ENCODE measurements at places on chromosomes 1 and 21.

GRCh38 chr1:34907487-34908090, 21.9 kb downstream of the DLGAP3 start:
- no peak overlapping the region for H3K4me3 ChIP-seq
- no peak overlapping the region for H3K27ac ChIP-seq
- no peaks in the 10 kb centered on the region for H3K4me1 ChIP-seq
- no peak for DNase-seq
- H3K27me3 ChIP-seq, result peaks cover 26% of the 10 kb centered on the region

GRCh38 chr21:44510508-44511218, 29.3 kb downstream of the KRTAP10-1 start:
- no peaks in the 10 kb centered on the region for H3K27me3 ChIP-seq

- no peak overlapping the region for H3K4me3 ChIP-seq
- H3K4me1 ChIP-seq, result no peaks in the 10 kb centered on the region
- no peaks in the 10 kb centered on the region for H3K27me3 ChIP-seq
- no peak for DNase-seq
- H3K36me3 ChIP-seq, result no peaks in the 10 kb centered on the region
- no peak overlapping the region for H3K27ac ChIP-seq
Measured at GRCh38 chr1:224959115-224959514, 29.6 kb downstream of the DNAH14 start.

- no peaks in the 10 kb centered on the region for H3K36me3 ChIP-seq
- H3K27me3 ChIP-seq, result peaks cover 71% of the 10 kb centered on the region
- DNase-seq, result peak; percentile 26
- H3K27ac ChIP-seq, result no peak overlapping the region
Measured at GRCh38 chr1:245153552-245154428, 995 bp upstream of the KIF26B start.

GRCh38 chr21:38490411-38491020, 7.8 kb downstream of the ERG start:
- no peak overlapping the region for H3K27ac ChIP-seq

DNA sequence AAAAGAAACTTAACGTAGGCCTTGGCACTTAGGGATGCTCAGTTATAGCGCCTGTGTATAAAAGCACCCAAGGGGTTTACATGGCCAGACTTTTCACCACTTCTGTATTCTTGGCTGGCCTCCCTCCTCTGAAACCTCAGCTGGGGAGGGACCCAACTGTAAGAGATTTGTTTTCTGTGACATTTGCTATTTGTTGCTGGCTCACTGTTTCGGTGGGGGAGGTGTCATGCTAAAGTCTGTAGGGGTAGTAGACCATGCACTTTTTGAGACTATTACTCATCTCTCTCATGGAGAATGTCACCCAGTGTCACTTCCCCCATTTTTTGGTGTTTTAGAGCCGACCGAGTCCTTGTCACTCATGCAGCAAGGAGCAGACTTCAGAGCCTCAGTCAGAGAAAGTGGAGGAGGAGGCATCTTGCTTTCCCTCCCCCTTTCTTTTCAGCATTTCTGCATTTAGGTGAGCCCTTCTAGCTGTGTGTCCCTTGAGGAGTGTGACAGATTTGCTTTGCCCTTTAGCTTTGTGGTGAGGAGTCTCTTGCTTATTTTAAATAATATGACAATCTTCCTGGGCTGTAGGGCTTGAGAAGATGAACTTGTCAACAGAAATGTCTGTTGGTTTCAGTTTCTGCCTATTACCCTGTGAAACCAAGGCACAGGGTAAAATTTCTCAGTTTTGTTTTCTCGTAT, 160.1 kb downstream of the FASLG start:
- peaks cover 22% of the 10 kb centered on the region for H3K4me1 ChIP-seq
- peak; percentile 51 for DNase-seq
- no peak overlapping the region for H3K27ac ChIP-seq
- H3K36me3 ChIP-seq, result peaks cover 13% of the 10 kb centered on the region
- peak overlapping the region; percentile 49 for H3K4me3 ChIP-seq
- H3K27me3 ChIP-seq, result peaks cover 58% of the 10 kb centered on the region

- H3K36me3 ChIP-seq, result no peaks in the 10 kb centered on the region
- H3K4me3 ChIP-seq, result no peak overlapping the region
- peaks cover 12% of the 10 kb centered on the region for H3K4me1 ChIP-seq
- no peak overlapping the region for H3K27ac ChIP-seq
- DNase-seq, result no peak
Measured at GRCh38 chr1:51638350-51638749, 21.5 kb downstream of the OSBPL9 start.

DNA sequence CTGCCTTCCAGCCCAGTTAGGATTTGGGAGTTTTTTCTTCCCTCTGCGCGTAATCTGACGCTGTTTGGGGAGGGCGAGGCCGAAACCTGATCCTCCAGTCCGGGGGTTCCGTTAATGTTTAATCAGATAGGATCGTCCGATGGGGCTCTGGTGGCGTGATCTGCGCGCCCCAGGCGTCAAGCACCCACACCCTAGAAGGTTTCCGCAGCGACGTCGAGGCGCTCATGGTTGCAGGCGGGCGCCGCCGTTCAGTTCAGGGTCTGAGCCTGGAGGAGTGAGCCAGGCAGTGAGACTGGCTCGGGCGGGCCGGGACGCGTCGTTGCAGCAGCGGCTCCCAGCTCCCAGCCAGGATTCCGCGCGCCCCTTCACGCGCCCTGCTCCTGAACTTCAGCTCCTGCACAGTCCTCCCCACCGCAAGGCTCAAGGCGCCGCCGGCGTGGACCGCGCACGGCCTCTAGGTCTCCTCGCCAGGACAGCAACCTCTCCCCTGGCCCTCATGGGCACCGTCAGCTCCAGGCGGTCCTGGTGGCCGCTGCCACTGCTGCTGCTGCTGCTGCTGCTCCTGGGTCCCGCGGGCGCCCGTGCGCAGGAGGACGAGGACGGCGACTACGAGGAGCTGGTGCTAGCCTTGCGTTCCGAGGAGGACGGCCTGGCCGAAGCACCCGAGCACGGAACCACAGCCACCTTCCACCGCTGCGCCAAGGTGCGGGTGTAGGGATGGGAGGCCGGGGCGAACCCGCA, at the start of gene PCSK9:
Gene PCSK9 (plus strand): TSS at position 207 of the 741 bp plus-strand sequence. CDS start 290 bp downstream, at position 497.
- peaks cover 67% of the 10 kb centered on the region for H3K27me3 ChIP-seq
- no peaks in the 10 kb centered on the region for H3K36me3 ChIP-seq
- peak within 1 kb of the TSS; percentile 13 for H3K4me3 ChIP-seq
- no peak within 1 kb of the TSS for H3K27ac ChIP-seq
- H3K4me1 ChIP-seq, result peaks cover 7% of the 10 kb centered on the region

DNA sequence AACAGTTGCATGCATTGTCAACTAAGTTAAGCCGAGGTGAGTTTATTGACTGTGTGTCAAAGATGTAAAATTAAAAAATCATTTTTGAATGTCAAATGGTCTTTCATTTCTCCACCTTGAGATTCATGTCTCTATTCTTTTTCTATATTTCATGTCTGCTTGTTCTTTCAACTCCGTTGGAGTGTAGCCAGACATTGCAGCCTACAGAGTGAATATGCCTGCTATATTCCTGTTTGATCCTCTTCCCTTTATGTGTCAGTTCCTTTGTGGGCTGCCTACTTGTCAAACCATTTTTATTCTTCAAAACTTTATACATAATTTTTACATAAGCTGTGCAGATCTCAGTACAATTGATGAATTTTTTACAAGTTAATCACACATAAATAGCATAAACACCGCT, 1325.8 kb upstream of the PRMT6 start:
- no peaks in the 10 kb centered on the region for H3K36me3 ChIP-seq
- H3K27me3 ChIP-seq, result no peaks in the 10 kb centered on the region
- no peaks in the 10 kb centered on the region for H3K4me1 ChIP-seq
- H3K27ac ChIP-seq, result no peak overlapping the region
- DNase-seq, result no peak

- H3K27me3 ChIP-seq, result no peaks in the 10 kb centered on the region
- H3K27ac ChIP-seq, result no peak overlapping the region
- no peaks in the 10 kb centered on the region for H3K36me3 ChIP-seq
- DNase-seq, result no peak
- no peaks in the 10 kb centered on the region for H3K4me1 ChIP-seq
- no peak overlapping the region for H3K4me3 ChIP-seq
Measured at GRCh38 chr1:77076759-77077158, 142.5 kb downstream of the PIGK start.

- peak; percentile 74 for DNase-seq
- H3K27me3 ChIP-seq, result no peaks in the 10 kb centered on the region
- H3K4me1 ChIP-seq, result peaks cover 94% of the 10 kb centered on the region
- H3K36me3 ChIP-seq, result no peaks in the 10 kb centered on the region
Measured at GRCh38 chr1:101293461-101294051, 56.7 kb downstream of the S1PR1 start.

GRCh38 chr1:154747740-154748404, 122.2 kb downstream of the KCNN3 start:
- H3K36me3 ChIP-seq, result peaks cover 2% of the 10 kb centered on the region
- DNase-seq, result peak; percentile 72
- peak overlapping the region; percentile 82 for H3K4me3 ChIP-seq
- peak overlapping the region; percentile 85 for H3K27ac ChIP-seq
- peaks cover 9% of the 10 kb centered on the region for H3K27me3 ChIP-seq

GRCh38 chr1:213622365-213623063, 365.3 kb upstream of the PROX1 start:
- peaks cover 9% of the 10 kb centered on the region for H3K4me1 ChIP-seq
- H3K36me3 ChIP-seq, result peaks cover 3% of the 10 kb centered on the region
- peak; percentile 29 for DNase-seq

GRCh38 chr1:15696956-15697521, 12.9 kb downstream of the PLEKHM2 start:
- H3K27ac ChIP-seq, result peak overlapping the region; percentile 97
- H3K27me3 ChIP-seq, result no peaks in the 10 kb centered on the region
- H3K4me3 ChIP-seq, result peak overlapping the region; percentile 85
- no peaks in the 10 kb centered on the region for H3K36me3 ChIP-seq
- peak; percentile 37 for DNase-seq
- H3K4me1 ChIP-seq, result peaks cover 33% of the 10 kb centered on the region

GRCh38 chr1:150516616-150517015, 1.1 kb downstream of the FALEC start:
- H3K4me3 ChIP-seq, result peak overlapping the region; percentile 94
- no peak for DNase-seq
- H3K27me3 ChIP-seq, result no peaks in the 10 kb centered on the region
- peaks cover 24% of the 10 kb centered on the region for H3K4me1 ChIP-seq
- H3K36me3 ChIP-seq, result no peaks in the 10 kb centered on the region

DNA sequence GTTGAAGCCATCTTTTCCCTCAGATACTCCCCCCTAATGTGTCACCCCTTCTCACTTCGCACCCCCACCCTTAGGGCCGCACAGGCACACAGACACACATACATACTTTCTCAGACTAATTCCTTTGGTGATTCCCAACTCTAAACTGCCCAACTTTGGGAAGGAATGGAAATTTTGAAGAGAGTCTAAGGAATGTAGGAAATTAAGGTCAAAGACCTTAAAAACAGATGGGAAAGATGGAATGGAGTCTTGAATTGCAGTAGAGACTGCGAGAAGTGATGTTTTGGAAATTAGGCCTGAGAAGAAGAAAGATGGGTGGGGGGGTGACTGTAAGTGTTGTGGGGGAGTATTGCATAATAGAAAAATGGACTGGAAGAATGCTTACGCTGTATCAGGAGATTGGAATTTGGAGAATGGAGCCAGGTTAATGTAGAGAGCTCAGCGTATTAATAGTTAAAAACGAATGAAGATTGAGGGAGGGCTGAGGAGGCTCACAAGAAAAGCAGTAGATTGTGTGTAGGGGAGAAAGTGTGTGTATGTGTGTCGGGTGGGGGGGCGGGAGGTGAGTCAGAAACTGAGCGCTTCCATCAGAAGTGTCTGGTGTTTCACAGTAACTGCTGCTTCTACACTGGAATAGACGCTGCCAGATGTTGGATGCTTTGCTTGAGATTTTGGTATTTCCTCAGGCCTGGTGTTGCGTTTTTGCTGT, 1.7 kb downstream of the PIP5K1A start:
- H3K4me3 ChIP-seq, result peak overlapping the region; percentile 99
- peaks cover 15% of the 10 kb centered on the region for H3K36me3 ChIP-seq
- H3K4me1 ChIP-seq, result peaks cover 65% of the 10 kb centered on the region
- DNase-seq, result no peak

DNA sequence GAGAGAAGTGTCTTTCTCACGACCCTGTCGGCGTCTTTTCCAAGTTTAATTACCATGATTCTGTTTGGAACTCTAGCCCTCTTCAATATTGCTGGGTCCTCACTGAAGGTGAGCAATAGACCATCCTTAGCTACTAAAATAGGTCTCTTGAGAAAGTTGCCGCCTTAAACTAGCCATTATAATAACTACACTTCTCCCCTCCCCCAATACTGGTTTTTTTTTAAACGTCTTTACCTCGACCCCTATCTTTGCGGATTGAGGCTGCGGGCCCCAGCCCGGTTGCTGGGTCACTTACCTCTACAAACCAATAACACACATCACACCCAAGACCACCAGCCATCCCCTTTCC, 672 bp downstream of the ENSA start:
- DNase-seq, result no peak
- H3K4me3 ChIP-seq, result no peak overlapping the region
- peaks cover 44% of the 10 kb centered on the region for H3K4me1 ChIP-seq

GRCh38 chr1:232793944-232794343, 11.3 kb upstream of the MAP10 start:
- H3K4me3 ChIP-seq, result no peak overlapping the region
- peaks cover 5% of the 10 kb centered on the region for H3K27me3 ChIP-seq
- no peak overlapping the region for H3K27ac ChIP-seq
- H3K36me3 ChIP-seq, result no peaks in the 10 kb centered on the region
- peak; percentile 6 for DNase-seq
- peaks cover 20% of the 10 kb centered on the region for H3K4me1 ChIP-seq

DNA sequence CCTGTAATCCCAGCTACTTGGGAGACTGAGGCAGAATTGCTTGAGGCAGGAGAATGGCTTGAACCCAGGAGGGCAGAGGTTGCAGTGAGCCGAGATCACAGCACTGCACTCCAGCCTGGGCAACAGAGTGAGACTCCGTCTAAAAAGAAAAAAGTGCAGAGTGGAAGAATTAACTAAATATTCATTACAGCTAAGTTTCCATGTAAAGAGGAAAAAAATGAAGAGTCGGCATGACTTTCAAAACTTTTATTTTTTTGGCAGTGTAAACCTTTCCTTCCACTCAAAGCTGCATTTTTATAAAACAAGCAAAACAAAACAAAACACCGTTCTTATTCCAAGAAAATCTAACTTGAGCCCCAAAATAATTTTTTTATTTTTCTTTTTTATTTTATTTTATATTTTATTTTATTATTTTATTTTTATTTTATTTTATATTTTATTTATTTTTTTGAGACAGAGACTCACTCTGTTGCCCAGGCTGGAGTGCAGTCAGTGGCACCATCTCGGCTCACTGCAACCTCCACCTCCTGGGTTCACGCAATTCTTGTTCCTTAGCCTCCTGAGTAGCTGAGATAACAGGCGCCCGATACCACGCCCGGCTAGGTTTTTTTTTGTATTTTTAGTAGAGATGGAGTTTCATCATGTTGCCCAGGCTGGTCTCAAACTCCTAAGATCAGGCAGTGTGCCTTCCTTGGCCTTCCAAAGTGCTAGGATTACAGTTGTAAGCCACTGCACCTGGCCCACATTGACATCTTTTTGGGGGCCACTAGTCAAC, 62.9 kb downstream of the PACC1 start:
- H3K4me3 ChIP-seq, result no peak overlapping the region
- no peaks in the 10 kb centered on the region for H3K27me3 ChIP-seq
- H3K27ac ChIP-seq, result no peak overlapping the region
- H3K36me3 ChIP-seq, result peaks cover 4% of the 10 kb centered on the region
- DNase-seq, result no peak

- no peaks in the 10 kb centered on the region for H3K36me3 ChIP-seq
- no peak overlapping the region for H3K27ac ChIP-seq
- no peak for DNase-seq
- peaks cover 32% of the 10 kb centered on the region for H3K27me3 ChIP-seq
Measured at GRCh38 chr1:199811163-199811562, 216.3 kb upstream of the NR5A2 start.

Data from activated T-cell treated with anti-CD3 and anti-CD28 coated beads, Interleukin-2, amount 50 U/mL, for 72 hours (primary cell).